ENCODE measurements at places on chromosomes 16 and 17.

- no peak for DNase-seq
Observed at GRCh38 chr17:62888148-62888547, 77.9 kb upstream of the TANC2 start.

GRCh38 chr16:84423416-84423837, 55.1 kb downstream of the ATP2C2 start:
- DNase-seq: no peak

GRCh38 chr16:57564571-57565270, 22.3 kb downstream of the ADGRG5 start:
- DNase-seq: no peak

- DNase-seq: no peak
Observed at GRCh38 chr17:19024101-19025078, 19.8 kb upstream of the FAM83G start.

- no peak for DNase-seq
Observed at GRCh38 chr17:47733674-47734410, 806 bp downstream of the TBX21 start.

DNA sequence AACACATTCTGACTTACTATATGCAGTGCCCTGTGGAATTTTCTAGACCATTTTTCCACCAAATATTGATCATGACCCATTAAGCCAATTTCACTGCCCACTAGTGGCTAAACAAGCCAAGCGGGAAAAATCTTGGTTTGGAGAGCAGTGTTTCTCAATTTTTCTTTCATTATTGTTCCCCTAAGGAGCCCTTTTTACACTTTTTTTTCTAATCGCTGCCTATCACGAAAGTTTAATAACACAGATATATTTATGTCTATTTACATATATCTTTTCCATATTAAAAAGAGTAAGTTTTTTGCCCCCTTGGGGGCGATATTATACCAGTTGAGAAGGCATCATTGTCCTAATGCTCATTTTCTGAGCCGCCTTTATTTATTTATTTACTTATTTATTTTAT, 10.8 kb upstream of the TLCD3B start:
- no peak for DNase-seq

- no peak for DNase-seq
Observed at GRCh38 chr17:36808180-36808661, 129.1 kb upstream of the LHX1 start.

- DNase-seq: no peak
Observed at GRCh38 chr16:56277075-56277474, 85.8 kb downstream of the GNAO1 start.
